Posterior vena cava (tissue), 2 donors: ENCODE measurements at places on chromosomes 6 and 20.

DNA sequence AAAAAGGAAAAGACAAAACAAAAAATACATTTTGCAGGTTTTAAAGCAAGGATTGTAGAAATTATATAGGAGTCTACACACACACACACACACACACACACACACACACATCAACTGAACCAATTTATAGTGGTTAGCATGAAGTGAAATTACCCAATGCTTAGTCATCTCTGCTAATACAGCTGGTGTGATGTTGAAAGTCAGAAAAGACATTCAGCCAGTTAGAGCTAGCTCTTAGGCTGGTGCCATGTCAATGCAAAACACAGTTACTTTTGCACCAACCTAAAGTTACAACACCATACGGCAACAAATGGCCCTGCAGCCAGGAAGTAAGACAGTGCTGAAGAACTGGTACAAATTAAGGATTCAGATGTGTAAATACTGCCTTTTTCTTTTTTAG is 15.2 kb downstream of the FAM210B start:
- DNase-seq: no peak

DNA sequence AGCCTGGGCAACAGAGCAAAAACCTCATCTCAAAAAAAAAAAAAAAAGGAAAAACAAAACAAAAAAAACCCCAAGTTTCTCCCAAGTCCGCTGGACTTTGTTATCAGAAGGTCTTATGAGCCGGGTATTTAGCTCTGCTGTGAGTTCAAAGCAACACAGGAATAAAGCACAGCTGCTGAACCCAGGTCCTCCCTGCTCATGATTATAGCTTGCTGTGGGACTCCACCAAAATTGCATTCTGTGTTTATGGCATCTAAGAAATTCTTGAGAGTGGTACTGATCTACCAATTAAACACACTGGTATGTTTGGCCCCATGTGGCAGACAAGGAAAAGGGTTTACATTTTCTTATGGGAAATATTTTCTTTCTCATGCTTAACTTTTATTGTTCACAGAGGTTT is 93.6 kb upstream of the NEDD9 start:
- no peak for DNase-seq

- no peak for DNase-seq
Observed at GRCh38 chr6:118649918-118650581, 1.3 kb downstream of the CEP85L start.

DNA sequence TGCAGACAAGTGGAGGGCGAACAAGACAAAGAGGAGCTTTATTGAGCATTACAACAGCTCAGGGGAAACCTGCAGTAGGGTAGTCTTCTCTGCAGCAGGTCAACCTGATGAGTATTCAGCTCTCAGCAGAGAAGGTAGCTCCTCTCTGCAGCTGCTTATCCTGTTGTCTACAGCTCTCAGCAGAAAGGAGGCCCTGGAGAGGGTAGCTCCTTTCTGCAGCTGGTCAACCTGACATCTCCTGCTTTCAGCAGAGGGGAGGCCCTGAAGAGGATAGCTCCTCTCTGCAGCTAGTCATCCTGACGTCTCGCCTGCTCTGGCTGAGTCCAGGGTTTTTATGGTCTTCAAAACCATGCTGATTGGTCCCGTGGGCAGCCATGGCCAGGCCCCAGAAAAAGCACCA is 113.6 kb downstream of the CD24 start:
- DNase-seq: no peak

DNA sequence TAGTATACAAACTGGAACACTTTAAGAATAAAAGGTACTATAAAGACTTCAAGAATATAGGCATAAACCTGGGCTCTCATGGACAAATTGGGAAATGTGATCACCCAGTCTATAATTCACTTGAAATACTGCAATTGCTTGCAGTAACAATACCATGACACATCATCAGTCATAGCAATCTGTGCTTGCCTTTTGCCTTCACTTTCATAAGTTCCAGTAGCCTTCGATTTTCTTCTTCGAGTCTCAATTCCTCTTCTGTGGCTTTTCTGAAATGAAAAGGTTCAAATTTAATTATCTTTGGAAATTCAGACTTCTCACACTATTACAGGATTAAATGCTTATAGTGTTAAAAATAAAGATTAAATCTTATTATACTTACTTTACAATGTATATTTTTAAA is 96.3 kb upstream of the ZBTB24 start:
- DNase-seq: no peak

DNA sequence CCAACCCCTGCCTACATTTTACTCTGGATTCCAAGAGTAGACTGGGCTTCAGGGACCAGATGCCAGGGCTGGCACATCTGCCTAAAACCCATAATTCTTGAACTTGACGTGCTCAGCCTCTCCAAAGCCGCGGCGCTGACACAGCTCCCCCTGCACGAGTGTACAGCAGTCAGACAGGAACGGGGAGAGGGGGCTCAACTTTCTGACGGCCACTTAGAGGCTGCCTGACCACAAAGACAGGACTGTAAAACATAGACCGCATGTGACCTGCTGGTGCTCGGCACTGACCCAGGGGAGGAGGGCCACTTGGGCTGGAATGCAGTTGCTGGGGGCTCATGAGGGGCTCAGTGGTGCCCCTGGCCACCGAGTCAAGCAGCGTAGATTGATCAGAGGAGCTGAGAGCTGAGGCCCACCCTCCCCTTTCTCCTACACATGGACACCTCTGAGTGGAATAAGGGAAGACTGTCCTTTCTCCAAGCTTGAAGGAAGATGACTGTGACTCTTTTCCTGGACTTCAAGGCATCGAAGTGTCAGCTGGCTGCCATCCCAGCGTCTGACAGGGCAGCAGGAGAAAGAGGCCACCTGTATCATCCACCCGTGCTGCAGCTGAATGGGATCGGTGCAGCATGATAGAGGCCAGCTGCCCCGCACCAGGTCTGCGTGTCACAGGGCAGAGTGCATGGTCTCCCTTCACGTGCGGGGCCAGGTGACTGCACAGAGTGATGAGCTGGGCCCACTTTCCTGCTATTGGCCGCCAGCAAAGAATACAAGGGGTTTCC is 171.3 kb upstream of the AGPAT4 start:
- DNase-seq: no peak

DNA sequence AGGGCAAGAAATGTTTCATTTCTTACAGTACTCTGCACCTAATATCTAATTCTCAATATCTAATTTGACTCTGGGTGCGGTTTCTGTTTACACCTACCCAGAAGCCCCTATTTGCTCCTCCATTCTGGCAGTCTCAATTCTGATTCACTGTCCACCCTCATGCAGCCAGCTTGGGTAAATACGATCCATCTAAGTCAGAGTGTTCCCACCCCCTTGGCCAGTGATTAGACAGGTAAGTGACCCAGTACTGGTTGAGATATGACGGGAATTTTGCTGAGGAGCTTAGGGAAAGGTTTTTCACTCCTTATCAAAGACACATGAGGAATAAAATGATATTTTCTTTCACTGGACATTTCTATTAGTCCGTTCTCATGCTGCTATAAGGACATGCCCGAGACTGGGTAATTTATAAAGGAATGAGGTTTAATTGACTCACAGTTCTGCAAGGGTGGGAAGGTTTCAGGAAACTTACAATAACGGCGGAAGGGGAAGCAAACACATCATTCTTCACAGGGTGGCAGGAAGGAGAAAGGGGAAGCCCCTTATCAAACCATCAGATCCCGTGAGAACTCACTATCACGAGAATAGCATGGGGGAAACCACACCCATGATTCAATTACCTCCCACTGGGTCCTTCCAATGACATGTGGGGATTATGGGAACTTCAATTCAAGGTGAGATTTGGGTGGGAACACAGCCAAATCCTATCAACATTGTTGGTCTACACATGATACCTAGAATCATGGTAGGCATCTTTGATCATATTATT is 29.4 kb downstream of the GLO1 start:
- no peak for DNase-seq
